ENCODE measurements at places on chromosomes 13 and 19.

GRCh38 chr13:41461527-41462139 lies 4.3 kb downstream of the RGCC start:
- DNase-seq: no peak

- DNase-seq: no peak
Measured at GRCh38 chr19:18742324-18742723, 48.8 kb downstream of the COMP start.

DNA sequence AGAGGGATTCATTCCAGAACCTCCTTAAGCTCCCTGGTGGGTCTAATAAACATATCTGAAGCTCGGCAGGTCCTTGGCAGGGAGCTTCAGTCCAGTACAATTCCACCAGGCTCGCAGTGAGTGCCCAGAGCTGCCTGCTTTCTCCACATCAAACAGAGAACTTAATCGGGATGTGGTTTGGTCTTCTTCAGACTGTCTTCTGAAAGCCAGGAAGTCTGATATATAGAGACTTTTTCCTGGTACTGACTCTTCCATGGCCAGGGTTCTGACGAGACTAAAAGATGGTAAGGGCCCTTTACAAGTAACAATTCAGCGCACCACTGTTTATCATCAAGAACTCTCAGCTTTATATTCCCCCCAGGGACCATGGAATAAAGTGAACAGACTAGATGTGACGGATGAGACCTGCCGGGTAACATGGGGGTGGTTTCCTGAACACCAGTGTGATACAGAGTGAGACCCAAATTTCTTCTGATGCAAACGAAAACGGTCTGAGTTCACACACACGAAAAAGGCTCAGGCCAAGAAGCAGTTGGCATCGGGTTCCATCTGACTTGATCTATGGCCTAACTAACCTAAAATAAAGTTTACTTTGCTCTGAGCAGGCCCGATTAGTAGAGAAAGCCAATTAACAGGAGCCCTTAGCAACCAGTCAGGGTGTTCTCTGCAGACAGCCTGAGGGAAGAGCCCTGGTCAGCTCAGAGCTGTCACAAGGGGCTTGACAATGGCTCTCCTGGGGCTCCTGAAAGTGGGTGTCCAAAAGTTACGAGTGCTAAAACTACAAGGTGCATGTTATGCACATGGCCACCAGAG lies 29.0 kb downstream of the RANBP3 start:
- no peak for DNase-seq

DNA sequence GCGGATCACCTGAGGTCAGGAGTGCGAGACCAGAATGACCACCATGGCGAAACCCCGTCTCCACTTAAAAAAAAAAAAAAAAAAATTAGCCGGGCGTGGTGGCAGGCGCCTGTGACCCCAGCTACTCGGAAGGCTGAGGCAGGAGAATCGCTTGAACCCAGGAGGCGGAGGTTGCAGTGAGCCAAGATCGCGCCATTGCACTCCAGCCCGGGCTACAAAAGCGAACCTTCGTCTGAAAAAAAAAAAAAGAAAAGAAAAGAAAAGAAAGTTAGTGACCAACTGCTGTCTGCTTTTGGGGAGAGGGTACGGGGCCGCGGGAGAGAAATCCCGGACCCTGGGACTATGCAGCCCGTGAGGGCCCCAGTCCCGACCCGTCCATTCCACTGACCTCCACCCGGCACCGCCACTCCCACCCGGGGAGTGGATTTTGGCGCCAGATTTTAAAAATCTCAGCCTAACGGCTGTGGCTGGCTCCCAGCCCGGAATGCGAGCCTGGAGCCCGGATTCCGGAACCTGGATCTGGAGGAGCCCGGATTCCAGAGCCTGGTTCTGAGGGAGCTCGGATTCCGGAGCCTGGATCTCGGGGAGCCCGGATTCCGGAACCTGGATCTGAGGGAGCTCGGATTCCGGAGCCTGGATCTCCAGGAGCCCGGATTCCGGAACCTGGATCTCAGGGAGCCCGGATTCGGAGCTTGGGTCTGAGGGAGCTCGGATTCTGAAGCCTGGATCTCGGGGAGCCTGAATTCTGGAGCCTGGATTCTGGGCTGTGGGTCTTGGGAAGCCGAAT lies 6.1 kb upstream of the LMNB2 start:
- DNase-seq: peak; percentile 99

DNA sequence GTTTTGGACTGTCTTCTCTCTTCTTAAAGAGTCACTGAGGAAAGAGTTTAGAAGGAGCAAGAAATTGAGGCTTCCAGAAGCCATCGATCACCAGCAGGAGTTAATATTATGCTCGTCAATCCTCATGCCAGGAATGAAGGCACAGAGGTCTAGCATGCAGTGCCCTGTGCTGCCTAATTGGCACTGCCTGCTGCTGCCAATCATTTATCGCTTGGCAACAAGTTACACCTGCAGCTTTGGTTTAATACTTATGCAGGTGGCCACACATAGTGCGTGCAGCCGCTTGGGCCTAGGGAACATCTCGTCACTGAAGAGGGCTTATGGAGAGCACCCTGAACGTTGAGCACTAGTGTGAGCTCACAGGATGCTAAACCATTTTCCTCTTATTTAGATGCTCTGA lies 2.7 kb upstream of the SOX1 start:
- DNase-seq: no peak

- DNase-seq: no peak
Measured at GRCh38 chr13:42686165-42686564, 95.2 kb upstream of the FAM216B start.

DNA sequence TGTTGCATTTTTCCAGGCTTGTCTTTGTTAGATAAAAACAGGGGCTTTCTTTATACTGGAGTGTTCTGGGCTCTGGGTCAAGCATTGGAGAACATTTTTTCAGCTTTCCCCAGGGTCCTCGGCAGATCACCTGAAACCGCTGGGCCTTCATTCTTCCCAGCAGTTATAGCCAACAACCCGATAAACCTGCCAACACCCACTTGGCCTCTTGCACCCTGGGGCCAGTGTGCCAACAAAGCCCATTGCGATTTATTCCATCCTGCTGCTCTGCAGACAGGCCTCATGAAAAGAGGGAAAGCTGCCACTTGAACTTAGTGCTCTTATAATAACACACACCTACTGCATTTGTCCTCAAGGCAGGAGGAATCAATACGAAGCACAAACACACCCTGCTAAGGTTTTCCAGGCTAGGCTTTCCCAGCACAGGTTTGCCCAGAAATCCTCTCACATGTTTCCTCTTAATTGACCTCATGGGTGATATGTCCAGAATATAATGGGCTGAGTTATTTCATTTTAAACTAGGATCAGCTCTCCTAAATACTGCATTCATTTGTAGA lies 669.3 kb downstream of the LIG4 start:
- no peak for DNase-seq

- DNase-seq: no peak
Measured at GRCh38 chr13:33210090-33210489, 75.5 kb downstream of the STARD13 start.

All from fibroblast of skin of right biceps (primary cell).